ENCODE measurements at places on chromosomes 7 and 10.
A peak's percentile ranks its signal among the peaks of the same experiment; 100 is the strongest.

GRCh38 chr10:110817614-110818013 lies 54.1 kb upstream of the PDCD4 start:
- DNase-seq: no peak

- DNase-seq: no peak
Observed at GRCh38 chr10:23643111-23643780, 204.4 kb downstream of the OTUD1 start.

- DNase-seq: no peak
Observed at GRCh38 chr10:118804262-118804773, 49.5 kb upstream of the CACUL1 start.

GRCh38 chr10:1169186-1169885 lies 113.2 kb downstream of the WDR37 start:
- no peak for DNase-seq

DNA sequence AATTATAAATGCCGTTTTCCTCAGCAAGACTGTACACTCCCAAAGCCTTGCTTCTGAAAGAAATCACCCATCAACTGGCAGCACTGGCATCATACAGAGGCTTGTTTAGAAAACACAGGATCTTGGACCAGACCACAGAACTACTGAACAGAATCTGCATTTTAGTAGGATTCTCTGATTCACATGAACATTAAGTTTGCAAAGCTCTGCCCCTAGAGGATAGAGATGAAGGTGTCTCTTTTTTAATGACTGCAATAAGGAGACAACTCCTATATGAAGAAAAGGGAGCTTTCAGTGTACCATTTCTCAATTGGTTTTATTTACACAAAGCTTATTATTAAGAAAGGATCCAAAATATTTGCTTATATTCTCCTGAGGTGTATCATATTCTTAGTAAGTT lies 172.7 kb downstream of the AGMO start:
- no peak for DNase-seq

- no peak for DNase-seq
Observed at GRCh38 chr10:44902941-44903545, 8.1 kb upstream of the TMEM72 start.

DNA sequence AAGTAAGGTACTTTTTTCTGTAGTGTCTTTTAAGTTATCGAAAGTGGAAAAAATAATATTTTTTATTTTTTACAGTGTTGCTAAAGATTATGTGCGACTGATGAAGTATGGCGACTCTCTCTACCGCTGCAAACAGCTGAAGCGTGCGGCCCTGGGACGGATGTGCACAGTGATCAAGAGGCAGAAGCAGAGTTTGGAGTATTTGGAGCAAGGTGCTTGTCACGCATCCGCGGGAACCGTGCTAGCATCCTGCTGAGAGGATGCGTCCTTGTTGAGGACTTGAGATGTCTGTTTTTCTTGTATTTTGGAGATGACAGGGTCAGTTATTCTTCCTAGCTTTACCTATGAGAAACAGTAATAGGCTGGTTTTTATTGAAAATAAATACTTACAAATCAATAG lies 7.8 kb downstream of the GTPBP4 start:
- no peak for DNase-seq

- no peak for DNase-seq
Observed at GRCh38 chr7:15681186-15681585, 5.3 kb downstream of the MEOX2 start.

DNA sequence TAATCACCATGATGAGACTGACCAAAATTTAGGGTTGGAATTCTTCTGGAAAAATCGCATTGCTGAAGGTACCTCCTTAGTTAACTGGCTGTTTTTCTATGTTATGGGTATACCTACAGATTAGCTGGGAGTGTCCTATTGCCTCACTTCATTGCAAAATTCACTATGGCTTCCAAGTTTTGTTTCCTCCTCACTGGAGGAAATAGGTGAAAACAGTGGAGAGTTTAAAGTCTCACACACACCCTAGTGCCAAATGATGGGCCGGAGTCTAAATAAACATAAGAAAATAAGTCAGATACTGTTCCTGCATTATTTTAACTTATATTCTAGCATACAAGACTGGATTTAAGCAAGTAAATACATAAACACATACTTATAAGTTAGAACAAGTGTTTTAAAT lies 98.2 kb downstream of the AHR start:
- no peak for DNase-seq

DNA sequence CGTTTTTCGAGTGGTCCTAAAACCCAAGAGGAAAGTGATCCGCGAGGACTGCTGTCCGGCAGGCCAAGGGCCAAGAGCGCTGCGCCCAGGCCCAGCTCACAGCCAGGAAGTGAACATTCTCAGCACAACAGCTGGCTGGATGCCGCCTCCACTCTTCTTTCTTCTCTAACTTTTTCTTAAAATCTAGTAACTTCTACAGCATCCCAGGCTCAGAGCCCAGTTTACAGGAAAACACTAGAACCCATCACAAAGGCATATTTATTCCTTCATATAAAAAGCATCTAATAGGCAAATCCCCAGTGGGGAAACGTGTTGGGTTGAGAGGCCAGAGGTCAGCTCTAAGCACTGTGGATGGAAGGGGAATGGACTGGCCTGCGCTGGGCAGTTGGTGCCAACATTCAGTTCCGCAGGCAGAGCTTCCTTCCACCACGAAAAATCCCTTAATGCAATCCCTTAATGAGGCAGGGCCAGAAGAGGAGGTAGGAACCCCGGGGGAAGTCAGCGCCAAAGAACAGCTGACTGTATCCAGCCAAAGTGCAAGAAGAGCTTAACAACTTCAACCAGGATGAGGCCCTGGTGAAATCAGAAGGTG lies 74.8 kb downstream of the ZRANB1 start:
- no peak for DNase-seq

DNA sequence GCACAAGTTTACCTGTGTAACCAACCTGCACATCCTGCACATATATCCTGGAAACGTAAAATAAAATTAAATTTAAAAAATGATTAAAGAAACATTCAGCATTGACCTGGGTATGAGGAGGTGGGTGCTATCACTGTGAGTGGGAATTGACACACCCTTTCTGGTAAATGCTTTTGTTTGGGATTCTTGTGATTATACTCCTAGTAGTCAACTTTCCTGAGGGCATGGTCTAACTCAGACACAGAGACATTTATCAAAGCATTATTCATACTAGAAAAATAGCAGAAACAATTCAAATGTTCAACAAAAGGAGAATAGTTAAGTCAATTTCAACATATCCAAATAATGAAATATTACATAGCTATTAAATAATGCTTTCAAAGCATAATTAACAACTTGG lies 44.2 kb downstream of the CNNM2 start:
- no peak for DNase-seq

DNA sequence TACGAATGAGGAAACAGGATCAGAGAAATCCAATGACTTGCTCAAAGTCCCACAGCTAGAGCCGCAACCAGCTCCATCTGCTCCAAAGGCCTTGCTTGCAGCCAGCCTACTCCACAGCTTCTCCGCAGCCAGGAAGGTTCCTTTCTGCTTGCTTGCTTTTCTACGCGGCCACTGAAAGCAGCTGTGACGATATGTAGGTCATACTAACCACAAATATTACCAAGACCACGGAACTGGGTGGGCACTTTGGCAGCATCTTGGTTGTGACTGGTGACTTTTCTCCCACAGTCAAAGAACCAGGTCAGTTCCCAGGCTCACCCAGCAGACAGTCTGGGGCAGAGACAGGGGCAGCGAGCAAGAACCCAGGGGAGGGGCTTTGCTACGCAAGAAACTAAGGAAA lies 86.4 kb downstream of the FAM53B start:
- no peak for DNase-seq

DNA sequence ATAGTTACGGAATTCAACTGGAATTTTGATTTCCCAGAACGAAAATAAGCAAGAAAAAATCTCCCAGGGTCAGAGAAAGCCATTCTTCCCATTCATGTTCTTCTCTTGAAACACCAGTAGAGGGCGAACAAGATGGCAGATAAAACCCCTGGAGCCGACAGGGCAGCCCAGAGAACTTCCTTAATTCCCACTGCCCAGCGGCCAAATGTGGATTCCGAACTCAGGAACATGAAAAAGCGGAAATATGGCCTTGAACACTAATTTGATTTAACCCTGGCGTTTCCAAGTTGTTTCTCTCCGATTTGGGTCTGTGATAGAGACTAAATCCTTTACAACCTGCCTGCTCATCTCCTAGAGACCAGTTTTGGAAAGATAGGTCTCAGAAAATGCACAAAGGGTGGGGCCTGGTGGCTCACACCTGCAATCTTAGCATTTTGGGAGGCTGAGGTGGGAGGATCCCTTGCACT lies 100.7 kb upstream of the WAC start:
- no peak for DNase-seq

- peak; percentile 80 for DNase-seq
Observed at GRCh38 chr7:149239345-149240143, at the start of gene ZNF212. Gene ZNF212 (plus strand): TSS chr7:149239651. CDS start chr7:149239779, 128 bp downstream.

- DNase-seq: no peak
Observed at GRCh38 chr10:125441151-125441550, 241.8 kb downstream of the TEX36 start.

Data from stimulated activated CD4-positive, alpha-beta T cell treated with anti-CD3 and anti-CD28 coated beads, Interleukin-2, amount 100 ng/mL, for 4 hours (primary cell).